ENCODE measurements at places on chromosomes 12 and 14. TPM values are rescaled to one million over a fixed set of nuclear protein-coding genes. Genes with fewer than 3 reads are reported as not detected.

DNA sequence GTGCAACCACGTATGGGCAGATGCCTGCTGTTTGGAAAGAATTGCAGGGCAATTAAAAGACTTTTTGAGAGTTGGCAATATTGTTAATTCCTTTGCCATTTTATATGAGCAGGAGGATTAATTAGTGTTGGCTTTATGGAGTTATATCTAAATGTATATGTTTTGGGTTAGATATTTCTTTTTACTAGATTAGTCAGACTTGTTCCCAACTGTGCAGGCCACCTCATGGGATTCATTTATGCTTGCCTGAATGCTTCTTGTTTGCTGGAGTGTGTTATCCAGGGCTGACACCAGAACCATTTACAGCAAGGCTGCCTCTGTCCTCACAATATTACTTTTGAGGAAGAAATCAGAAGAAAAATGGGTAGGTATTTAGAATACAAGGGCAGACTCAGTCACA is 192.5 kb downstream of the KTN1 start:
- no peaks in the 10 kb centered on the region for H3K27me3 ChIP-seq
- H3K36me3 ChIP-seq, result no peaks in the 10 kb centered on the region
- H3K4me3 ChIP-seq, result no peak overlapping the region
- no peak overlapping the region for H3K27ac ChIP-seq
- DNase-seq, result no peak

- DNase-seq, result no peak
- H3K4me1 ChIP-seq, result no peaks in the 10 kb centered on the region
- H3K36me3 ChIP-seq, result no peaks in the 10 kb centered on the region
- H3K27ac ChIP-seq, result no peak overlapping the region
- no peak overlapping the region for H3K4me3 ChIP-seq
Observed at GRCh38 chr12:126286203-126286602, 1221.0 kb downstream of the AACS start.

The HEBP1 gene
- 56.1 TPM for total RNA-seq

DNA sequence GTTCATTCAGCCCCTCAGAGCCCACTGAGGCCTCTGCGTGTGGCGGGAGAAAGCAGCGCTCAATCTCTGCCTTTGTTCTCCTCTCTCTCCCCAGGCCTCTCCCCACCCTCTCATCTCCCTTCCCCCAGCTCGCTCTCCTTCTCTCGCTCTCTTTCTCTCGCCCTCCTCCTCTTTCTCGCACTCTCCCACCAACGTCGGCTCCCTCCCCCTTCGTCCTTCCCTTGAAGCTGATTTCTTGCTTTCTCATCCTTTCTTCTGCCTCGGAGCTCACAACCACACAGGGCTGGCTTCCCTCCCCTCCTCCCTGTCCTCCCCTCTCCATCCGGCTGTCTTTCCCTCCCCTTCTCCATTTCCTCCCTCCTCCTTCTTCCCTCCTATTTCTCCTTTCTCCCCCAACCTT is 96.4 kb downstream of the LRRC74A start:
- no peak for DNase-seq
- H3K27me3 ChIP-seq, result no peaks in the 10 kb centered on the region
- peaks cover 64% of the 10 kb centered on the region for H3K4me1 ChIP-seq
- no peaks in the 10 kb centered on the region for H3K36me3 ChIP-seq
- no peak overlapping the region for H3K27ac ChIP-seq

DNA sequence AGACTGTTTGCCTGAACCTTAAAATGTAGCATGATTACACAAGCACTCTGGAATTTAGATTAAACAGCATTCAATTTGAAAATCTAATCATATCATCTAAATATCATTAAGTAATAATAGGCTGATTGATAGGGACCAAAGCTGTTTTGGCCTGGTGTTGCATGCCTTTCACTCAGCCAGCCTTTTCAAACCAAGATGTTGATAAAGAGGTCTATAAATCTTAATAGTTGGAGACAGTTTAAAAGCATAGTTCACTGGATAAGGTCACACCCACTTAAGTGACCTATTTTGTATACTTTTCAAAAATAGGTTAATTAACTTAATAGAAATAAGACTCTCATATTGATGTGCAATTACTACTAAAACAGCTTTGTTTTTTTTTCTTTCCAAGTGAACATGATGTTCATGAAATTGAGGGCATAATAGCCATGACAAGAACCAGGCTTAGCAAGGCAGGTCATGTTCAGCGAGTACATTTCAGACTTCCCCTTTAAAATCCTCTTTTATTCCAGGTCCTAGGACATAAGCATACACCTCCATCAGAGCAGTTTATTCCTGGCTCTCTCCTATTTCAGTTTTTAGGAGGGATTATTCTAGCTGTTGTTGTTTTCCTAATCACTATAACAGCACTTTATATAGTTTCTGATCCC is 349.0 kb downstream of the RAD51B start:
- no peaks in the 10 kb centered on the region for H3K36me3 ChIP-seq
- no peak overlapping the region for H3K27ac ChIP-seq
- no peak overlapping the region for H3K4me3 ChIP-seq
- no peaks in the 10 kb centered on the region for H3K27me3 ChIP-seq
- no peaks in the 10 kb centered on the region for H3K4me1 ChIP-seq
- no peak for DNase-seq

The KLHL33 gene
- not detected for total RNA-seq

- no peak overlapping the region for H3K4me3 ChIP-seq
- H3K27ac ChIP-seq, result no peak overlapping the region
- no peaks in the 10 kb centered on the region for H3K27me3 ChIP-seq
- H3K4me1 ChIP-seq, result no peaks in the 10 kb centered on the region
- DNase-seq, result no peak
Observed at GRCh38 chr12:58757422-58757821, 162.9 kb downstream of the LRIG3 start.

DNA sequence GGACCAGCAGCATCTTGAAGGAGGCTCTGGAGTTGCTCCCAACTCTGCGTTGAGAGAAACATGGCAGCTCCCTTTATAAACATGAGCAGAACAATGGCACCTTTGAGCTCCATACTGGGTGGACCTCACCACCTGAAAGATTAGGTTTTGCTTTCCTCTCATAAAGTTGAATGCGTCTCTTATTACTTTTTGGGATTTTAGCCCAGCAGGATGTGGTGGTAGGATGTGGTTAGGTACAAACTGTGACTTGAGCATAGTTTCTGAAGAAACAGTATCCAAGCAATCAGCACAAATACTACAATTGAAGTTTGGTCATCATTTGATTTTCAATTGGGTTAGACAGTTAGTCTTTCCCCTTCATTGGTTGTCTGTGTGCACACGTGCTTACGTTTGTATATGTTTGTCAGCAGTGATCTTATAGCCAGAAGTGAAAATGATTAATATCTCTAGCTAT is at the start of gene PRR4:
Gene PRR4, minus strand, starts transcription at position 51 of the 454 bp plus-strand sequence. Its CDS starts 38 bp downstream, at position 13.
- H3K4me3 ChIP-seq, result no peak within 1 kb of the TSS
- no peaks in the 10 kb centered on the region for H3K36me3 ChIP-seq
- no peak within 1 kb of the TSS for H3K27ac ChIP-seq
- no peaks in the 10 kb centered on the region for H3K4me1 ChIP-seq

DNA sequence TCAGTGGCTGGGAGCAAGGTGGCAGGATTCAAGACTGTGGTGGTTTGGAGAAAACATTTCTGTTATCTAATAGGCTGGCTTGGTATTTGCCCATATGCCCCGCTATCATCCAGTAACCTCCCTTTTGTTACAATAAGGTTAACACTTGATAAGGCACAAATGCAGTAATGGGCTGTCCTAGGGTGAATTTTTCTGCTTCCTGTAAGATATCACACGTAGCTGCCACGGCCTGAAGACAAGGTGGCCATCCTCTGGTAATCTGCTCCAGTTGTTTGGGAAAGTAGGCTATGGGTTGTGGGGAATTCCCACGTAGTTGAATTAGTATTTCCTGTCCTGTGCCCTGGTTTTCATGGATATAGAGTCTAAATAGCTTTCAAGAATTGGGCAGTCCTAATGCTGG is 23.1 kb downstream of the ANG start:
- H3K4me1 ChIP-seq, result no peaks in the 10 kb centered on the region
- no peaks in the 10 kb centered on the region for H3K36me3 ChIP-seq
- H3K27me3 ChIP-seq, result no peaks in the 10 kb centered on the region
- no peak for DNase-seq
- H3K27ac ChIP-seq, result no peak overlapping the region

The TAS2R30 gene
- total RNA-seq, result 1.0 TPM

The GOLGA5 gene
- 23.2 TPM for total RNA-seq

DNA sequence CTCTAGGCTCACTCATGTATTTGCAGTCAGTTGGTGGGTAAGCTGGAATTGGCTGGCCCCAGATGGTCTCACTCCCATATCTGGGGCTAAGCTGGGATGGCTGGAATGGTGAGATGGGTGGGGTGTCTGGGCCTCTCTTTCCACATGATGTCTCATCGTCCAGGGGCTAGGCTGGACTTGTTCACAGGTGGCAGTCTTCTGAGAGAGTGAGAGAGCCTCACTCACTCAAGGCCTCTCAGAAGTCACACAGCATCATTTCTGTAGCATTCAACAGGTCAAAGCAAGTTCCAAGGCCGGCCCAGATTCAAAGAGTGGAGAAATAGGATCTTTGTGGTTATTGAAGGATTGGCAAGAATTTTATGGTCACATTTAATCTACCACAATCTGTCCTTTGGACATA is 102.7 kb downstream of the UNC79 start:
- no peak overlapping the region for H3K4me3 ChIP-seq
- no peaks in the 10 kb centered on the region for H3K36me3 ChIP-seq
- H3K4me1 ChIP-seq, result no peaks in the 10 kb centered on the region
- H3K27ac ChIP-seq, result no peak overlapping the region
- H3K27me3 ChIP-seq, result no peaks in the 10 kb centered on the region

The DAO gene
- not detected for total RNA-seq

GRCh38 chr14:59532419-59532818 is 44.2 kb downstream of the CCDC175 start:
- no peaks in the 10 kb centered on the region for H3K4me1 ChIP-seq
- no peak for DNase-seq
- H3K27ac ChIP-seq, result no peak overlapping the region
- no peak overlapping the region for H3K4me3 ChIP-seq

The GUCY2C gene
- total RNA-seq, result 2.5 TPM

GRCh38 chr12:2753536-2753935 is 41.2 kb upstream of the FKBP4 start:
- no peaks in the 10 kb centered on the region for H3K36me3 ChIP-seq
- H3K4me1 ChIP-seq, result peaks cover 18% of the 10 kb centered on the region
- H3K27me3 ChIP-seq, result peaks cover 7% of the 10 kb centered on the region
- no peak overlapping the region for H3K4me3 ChIP-seq
- no peak for DNase-seq
- H3K27ac ChIP-seq, result no peak overlapping the region

GRCh38 chr12:70831543-70831942 is 89.0 kb downstream of the PTPRR start:
- no peaks in the 10 kb centered on the region for H3K36me3 ChIP-seq
- no peak for DNase-seq
- no peak overlapping the region for H3K27ac ChIP-seq
- no peaks in the 10 kb centered on the region for H3K4me1 ChIP-seq

- H3K27ac ChIP-seq, result no peak overlapping the region
- no peaks in the 10 kb centered on the region for H3K36me3 ChIP-seq
- peaks cover 8% of the 10 kb centered on the region for H3K4me1 ChIP-seq
- no peak overlapping the region for H3K4me3 ChIP-seq
- DNase-seq, result no peak
Observed at GRCh38 chr12:122081083-122081696, 2.6 kb downstream of the MLXIP start.

DNA sequence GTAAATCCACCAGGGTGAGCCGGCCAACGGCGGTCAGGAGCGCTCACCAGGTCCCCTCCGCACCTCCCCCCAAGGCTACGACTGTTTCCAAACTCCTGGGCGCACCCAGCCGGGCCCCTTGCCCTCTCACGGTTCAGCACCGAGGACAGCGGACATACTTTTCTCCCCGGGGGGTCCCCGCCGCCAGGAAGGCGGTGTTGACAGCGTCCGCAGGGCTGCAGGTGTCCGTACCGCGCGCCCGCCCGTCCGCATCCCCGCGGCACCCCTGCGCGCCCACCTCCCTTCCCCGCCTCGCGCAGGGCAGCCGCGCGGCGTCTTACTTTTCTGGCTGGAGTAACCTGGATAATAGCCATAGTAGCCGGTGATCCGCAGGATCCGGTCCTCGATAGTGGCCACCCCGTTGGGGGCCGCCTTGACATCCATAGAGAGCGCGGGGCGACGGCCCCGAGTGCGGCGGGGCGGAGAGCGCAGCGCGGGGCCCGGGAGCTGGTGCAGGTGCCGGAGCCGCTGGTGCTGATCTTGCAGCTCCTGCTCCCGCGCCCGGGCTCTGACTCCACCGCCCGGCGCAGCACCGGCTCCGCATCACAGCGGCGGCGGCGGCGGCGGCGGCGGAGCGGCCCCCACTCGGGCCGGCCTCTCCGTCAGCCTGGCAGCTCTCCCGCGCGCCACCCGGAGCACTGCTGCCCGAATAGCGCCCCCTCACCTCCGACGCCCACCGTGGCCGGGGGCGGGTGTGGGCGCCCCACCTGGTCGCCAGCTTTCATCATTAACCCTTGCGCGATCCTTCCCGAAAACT is at the start of gene SLC35F4:
Gene SLC35F4, minus strand, starts transcription at position 690 of the 796 bp plus-strand sequence.
- no peak within 1 kb of the TSS for H3K27ac ChIP-seq
- peaks cover 3% of the 10 kb centered on the region for H3K4me1 ChIP-seq
- H3K4me3 ChIP-seq, result peak within 1 kb of the TSS; percentile 72
- no peaks in the 10 kb centered on the region for H3K36me3 ChIP-seq
- peak; percentile 64 for DNase-seq
- H3K27me3 ChIP-seq, result peaks cover 19% of the 10 kb centered on the region

The HCAR1 gene
- total RNA-seq, result not detected

DNA sequence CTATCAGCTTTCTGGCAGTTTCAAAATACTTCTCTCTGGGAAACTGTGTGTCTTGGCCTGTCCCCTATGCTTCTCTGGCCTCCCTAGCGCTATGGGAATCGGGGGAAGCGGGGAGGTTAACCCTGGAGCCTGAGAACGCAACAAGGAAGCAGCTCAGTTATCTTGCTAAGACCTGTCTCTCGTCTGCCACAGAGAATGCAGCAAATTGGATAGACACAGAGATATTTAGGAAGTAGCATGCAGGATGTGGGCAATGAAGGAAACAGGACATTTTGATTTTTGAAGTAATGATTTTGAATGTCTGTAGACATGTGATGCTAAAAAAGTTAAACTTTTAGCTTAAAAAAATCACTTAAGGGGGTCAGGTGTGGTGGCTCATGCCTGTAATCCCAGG is 6.6 kb upstream of the CALCOCO1 start:
- H3K4me3 ChIP-seq, result no peak overlapping the region
- DNase-seq, result no peak
- no peak overlapping the region for H3K27ac ChIP-seq

DNA sequence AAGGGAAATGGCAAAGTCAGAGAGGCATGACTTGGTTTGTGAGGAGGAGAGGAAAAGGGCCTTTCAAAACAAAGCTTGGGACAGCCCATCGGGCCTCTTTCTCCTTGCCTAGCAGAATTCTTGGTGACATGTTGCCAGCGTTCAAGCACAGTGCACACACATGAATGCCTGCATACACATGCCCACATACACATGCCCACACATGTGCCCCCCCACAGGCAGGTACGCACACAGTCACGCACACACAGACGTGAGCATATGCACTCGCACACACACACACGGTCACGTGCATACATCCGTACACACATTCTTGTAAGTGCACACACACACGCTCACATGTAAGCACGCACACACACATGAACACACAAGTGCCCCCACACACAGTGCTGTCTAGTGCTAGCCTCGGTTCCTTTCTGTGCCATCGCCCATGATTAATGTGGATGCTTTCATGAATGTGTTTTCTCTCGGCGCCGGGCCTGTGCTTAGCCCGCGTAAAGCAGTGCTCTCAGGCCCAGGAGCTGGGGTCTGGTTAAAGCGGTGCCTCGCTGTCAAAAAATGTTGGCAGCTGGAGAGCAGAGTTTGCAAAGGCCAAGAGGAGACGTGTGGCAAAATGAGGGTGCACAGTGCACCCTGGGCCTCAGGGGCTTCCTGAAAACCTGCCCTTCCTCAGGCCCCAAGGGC is 328.8 kb upstream of the DIO3 start:
- no peaks in the 10 kb centered on the region for H3K27me3 ChIP-seq
- no peaks in the 10 kb centered on the region for H3K36me3 ChIP-seq
- no peak overlapping the region for H3K4me3 ChIP-seq
- no peak for DNase-seq

The CAPZA3 gene
- not detected for total RNA-seq

The OAS3 gene
- total RNA-seq, result 0.73 TPM

Data from H1 (cell line).